ENCODE measurements at places on chromosomes 3 and 15.

DNA sequence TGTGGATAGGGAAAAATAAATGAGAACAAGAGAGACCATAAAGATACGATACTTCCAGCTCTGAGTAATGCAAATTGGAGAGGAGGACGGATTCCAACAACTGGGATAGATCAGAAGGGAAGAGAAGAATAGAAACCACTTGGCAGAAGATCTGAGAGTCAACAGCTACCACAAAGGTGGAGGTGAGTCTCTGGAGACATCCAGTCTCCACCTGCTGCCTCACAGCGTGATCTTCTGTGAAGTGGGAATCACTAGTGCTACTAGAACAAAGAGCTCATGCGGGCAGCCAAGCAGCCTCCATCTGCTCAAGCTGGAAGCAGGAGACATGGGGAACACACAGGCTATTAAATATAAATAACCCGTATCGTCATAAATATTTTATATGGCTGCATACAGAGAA is 558.5 kb upstream of the CFAP20DC start:
- DNase-seq: no peak

DNA sequence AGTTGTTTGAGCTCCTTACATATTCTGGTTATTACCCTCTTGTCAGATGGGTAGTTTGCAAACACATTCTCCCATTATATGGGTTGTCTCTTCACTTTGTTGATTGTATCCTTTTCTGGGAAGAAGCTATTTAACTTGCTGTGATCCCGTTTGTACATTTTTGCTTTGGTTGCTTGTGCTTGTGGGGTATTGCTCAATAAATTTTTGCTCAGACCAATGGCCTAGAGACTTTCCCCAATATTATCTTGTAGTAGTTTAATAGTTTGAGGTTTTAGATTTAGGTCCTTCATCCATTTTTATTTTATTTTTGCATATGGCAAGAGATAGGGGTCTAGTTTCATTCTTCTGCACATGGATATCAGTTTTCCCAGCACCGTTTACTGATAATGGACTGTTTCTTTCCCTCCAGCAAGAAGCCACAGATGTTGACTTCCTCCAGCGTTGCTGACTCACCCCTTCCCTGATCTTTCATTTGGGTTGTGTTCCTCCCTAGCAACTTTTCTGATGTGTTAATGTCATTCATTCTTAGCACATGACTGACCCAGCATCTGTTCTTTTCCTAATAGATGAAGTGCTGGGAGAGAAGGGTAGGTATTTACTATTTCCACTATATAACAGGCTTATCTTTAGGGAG is 166.7 kb upstream of the SGO1 start:
- no peak for DNase-seq

DNA sequence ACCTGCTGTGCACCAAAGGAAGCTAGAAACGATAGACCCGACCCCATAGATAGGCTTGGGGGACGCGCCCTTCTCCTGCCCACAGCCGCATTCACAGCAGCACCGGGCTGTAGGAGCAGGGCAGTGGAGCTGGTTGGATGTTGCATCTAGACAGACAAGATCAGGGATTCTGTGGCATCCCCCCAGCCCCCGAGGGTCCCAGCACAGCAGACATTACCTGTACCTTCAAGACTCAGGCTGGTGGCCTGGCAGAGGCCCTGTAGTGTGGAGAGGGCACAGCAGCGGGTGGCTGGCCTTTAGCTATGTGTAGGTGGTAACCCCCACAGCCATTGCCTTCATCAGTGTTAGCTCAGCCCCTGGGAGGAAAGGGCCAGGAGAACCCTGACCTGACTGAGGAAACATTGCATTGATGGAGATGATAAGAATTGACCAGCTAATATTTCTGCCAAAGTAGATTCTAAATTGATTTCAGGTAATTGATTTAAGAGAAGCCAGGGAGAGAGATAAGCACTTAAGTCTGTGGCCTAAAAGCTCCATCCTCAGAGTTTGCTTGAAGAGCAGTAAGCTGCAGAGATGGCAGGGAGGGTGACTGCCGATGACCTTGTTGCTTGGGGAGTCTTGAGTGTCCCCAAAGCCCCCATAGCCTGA is 269.4 kb downstream of the TLE3 start:
- no peak for DNase-seq

DNA sequence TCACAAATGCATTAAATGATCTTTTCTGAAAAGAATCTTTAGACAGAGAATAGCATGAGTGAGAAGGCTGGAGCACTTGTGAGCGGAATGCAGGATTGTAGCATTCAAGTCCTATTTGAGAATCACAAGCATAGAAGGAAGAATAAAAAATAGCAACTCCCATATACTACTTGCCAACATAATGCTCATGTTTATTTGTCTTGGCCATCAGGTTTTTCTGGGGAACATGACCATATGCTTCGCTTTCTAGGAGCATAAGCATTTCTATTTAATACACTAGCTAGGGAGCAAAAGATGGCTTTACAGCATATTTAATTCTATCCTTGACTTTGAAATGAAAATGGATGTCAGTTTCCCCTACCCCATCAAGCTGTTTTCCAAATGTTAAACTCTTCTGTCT is 170.3 kb upstream of the MITF start:
- DNase-seq: no peak

GRCh38 chr15:86849558-86850285 is 770.1 kb downstream of the AGBL1 start:
- no peak for DNase-seq

DNA sequence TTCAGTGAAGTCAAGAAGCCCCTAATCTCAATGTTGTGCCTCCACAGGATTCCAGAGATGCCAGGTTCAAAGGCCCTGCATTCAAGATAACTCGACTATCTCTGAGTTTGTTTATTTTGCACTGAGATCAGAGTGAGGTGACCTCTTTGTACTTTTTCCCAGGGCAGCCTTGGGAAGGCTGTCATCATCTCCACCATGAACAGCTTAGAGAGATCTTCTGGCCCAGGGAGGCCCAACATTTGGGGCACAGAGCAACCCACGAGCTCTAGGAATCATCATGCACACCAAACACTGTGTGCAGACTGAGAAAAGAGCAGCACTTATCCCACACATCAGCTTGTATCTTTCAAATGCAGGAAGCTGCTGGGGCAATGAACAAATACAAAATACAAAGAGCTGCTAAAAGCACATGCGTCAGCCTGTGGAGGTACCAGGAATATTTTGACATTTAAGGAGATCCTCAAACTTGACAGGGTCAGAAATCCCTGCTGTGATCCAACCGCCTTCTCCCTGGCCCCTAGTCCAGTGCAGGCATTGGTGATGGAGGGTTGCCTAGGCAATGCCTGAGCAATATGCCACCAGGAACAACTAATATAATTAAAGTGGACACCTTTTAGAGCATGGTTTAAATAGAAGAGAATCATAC is 33.6 kb downstream of the TRIM42 start:
- DNase-seq: no peak

- DNase-seq: no peak
Observed at GRCh38 chr3:156298938-156299337, 178.6 kb downstream of the KCNAB1 start.

- DNase-seq: no peak
Observed at GRCh38 chr3:52193065-52193464, 4.9 kb upstream of the ALAS1 start.

- DNase-seq: no peak
Observed at GRCh38 chr15:89109238-89109637, 21.0 kb downstream of the ABHD2 start.

DNA sequence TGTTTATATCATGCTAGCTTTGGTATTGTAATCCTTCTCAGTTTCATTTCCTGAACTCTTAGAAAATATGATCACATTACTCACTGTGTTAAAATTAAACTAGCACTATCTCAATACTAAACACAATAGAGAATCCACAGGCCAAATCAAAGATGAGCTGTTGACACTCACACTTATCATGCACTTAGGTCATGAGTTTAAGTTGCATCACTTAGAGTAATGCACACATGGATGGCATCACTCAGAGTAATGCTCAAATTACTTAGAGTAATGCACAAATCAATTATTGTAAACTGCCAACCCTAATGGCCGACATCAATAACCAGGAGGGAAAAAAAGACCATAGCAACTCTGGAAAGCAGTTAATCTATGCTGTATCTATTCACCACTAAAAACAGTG is 40.0 kb upstream of the MCF2L2 start:
- DNase-seq: no peak

DNA sequence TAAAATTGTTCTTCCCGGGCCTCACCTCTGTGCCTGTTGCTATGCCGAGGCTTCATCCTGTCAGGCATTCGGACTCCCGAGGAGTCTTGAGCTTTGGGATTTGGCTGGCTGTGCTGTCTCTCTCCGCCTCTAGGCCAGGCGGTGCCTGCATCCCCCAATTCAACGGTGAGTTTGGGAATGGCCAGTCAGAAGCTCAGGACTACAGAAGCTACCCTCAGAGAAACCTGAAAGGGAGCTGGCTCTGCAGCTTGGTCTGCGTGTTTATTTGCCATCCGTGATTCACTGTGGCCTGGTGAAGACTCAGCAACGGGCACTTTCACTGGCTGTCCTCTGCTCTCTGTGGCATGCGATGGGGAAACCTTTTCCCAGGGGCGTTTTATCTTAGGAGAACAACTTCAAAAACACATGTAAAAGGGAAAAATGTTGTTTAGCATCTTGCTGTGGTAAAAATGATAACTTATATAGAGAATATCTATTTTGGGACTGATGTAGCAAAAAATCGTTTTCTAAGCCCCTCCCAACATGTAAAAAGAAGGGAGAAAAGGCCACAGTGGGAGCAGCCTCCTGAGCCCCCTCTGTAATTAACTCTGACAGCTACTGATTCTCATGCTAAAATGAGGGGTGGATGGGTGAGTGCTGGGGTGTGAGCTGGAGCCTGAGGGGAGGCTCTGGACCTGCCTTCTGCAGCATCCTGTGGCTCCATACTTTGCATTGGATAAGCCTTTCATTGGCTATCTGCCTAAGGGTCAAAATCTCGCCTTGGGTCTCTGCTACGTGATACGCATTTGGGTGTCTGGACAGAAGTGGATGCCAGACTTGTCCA is 103.4 kb upstream of the KLHL25 start:
- DNase-seq: no peak

DNA sequence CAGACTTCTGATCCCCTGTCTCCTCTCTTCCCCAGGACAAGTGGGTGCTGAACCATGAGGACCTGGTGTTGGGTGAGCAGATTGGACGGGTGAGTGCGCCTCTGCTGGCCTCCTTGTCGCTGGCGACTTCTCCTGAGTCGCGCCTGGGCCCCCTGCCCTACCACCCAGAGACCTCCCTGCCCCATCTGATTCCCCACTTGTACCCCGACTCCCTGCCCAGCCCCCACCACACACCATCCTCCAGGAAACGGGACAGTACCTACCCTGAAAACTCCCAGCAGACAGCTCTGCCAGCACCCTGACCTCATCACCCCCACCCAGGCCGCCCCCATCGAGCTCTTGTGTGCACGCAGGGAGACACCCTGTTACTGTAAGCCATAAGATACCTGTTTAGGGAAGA is 7.7 kb downstream of the FES start:
- DNase-seq: no peak

DNA sequence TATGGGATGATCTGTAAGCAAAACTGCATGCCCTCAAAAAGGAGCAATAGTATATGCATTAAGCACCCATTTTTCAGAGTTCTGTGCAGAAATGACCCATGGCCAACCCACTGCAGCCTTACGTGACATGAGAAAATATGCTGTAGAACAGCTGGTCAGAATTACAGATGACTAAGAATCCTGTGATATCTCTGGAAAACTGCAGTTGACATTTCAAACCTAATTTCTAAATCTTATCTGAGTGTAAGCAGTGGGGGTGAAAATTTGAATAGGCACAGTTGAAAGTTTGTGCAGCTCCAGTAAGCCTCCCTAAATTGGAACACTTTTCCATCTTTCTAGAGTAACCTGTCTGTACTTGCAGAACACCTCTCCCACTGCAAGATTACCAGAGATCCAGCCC is 28.7 kb upstream of the COL6A6 start:
- no peak for DNase-seq

- DNase-seq: no peak
Observed at GRCh38 chr3:1848935-1849334, 249.7 kb upstream of the CNTN4 start.

GRCh38 chr15:71732636-71733035 is 77.7 kb upstream of the NR2E3 start:
- no peak for DNase-seq

DNA sequence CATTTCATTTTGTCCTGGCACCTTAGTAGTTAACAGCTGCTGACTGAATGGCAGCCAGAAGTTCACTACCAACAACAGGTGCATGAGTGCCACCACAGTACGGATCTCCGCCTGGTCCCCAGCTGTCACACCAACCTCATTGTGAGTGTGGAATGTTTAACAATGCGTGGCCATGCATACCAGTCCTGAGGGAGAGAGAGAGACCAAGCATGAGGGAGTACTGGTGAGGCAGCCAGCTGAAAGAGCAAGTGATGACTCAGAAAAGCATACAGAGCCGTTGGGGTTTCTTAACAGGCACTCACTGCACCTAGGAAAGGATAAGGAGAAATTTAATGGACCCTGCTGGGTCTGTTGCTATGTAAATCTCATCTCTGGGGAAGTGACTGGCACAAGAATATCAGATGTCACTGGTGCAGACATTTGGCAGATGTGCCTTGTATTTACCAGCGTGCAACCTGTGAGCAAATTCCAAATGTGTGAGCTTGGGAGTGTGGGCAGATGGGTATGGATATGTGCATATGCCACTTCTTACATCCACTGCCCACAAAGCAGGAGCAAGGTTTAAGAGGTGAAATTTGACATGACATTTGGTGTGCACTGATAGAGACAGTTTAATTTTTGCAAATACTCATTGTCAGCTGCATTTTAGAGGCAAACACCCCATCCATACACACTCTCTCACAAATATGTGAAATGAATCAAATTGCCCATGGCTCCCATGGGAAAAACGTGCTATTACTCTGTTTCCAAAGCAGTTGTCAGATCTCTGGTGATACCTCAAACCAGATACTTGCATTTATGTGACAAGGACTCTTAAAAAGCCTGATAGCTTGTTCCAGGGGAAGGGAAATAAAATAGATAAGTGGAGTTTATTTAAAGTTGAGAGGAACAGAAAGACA is 245.2 kb upstream of the ARPP21 start:
- no peak for DNase-seq

- no peak for DNase-seq
Observed at GRCh38 chr15:57526076-57526475, 65.6 kb upstream of the MYZAP start.

- DNase-seq: no peak
Observed at GRCh38 chr3:186286114-186286513, 75.9 kb downstream of the DGKG start.

DNA sequence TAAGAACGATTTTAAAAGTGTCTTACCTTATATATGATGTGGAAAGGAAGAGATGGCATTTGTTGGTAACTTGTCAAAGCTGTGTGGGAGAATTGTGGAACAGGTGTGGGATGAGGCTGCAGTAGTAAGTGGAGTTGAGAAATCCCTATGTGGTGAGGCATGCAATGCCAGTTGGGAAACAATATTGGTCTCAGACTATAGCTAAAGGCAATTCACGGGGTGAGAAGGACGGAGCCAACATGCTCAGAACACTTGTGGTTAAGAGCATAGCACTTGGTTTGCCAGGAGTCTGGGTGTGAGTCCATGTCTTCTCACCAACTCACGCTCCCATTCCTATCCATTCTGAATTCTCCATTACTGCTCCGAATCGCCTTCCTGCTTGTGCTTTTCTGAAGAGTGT is 615.6 kb upstream of the ADAMTS9 start:
- DNase-seq: no peak

DNA sequence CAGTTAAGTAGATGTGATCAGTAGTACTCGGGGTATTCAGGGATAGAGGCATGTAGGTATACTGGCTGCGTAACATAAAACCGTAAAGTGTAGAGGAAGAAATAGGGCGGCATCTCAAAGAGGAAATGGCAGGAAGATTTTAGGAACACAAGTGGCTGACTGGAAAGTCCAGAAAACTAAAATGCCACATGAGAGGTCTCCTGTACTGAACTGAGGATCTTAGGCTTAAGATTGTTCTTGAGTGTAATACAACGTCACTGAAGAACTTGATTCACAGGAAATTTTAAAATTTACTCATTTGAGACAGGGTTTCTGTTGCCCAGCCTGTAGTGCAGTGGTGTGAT is 2.3 kb upstream of the LMLN start:
- DNase-seq: no peak

All from suprapubic skin (tissue), 4 donors.